ENCODE measurements at places on chromosomes 12 and 14.

- no peak for DNase-seq
Observed at GRCh38 chr12:109931143-109931542, 31.1 kb downstream of the TCHP start.

- DNase-seq = no peak
Observed at GRCh38 chr14:77003960-77004710, 24.4 kb downstream of the IRF2BPL start.

- DNase-seq = no peak
Observed at GRCh38 chr12:46217541-46218321, 51.1 kb downstream of the SLC38A1 start.

GRCh38 chr12:66345212-66345611 lies 42.9 kb downstream of the HELB start:
- no peak for DNase-seq

GRCh38 chr14:21258005-21258888 lies 11.0 kb downstream of the HNRNPC start:
- DNase-seq = no peak

- no peak for DNase-seq
Observed at GRCh38 chr14:95456281-95456680, 60.2 kb downstream of the SYNE3 start.

- no peak for DNase-seq
Observed at GRCh38 chr12:18684430-18684829, 53.4 kb downstream of the PLCZ1 start.

Data from head of caudate nucleus (tissue), 42 donors.